CD4-positive, CD25-positive, alpha-beta regulatory T cell (primary cell): ENCODE measurements at places on chromosomes 2 and 18. TPM values are rescaled to one million over a fixed set of nuclear protein-coding genes. Genes with fewer than 3 reads are reported as not detected.

- no peak for DNase-seq
Measured at GRCh38 chr2:233250985-233251305, 528 bp upstream of the ATG16L1 start.

- DNase-seq, result peak; percentile 7
Measured at GRCh38 chr2:64410671-64411070, 43.3 kb upstream of the LGALSL start.

- no peak for DNase-seq
Measured at GRCh38 chr2:20213651-20214565, 11.0 kb downstream of the SDC1 start.

Gene IL18R1
- total RNA-seq, result 19.9 TPM

- no peak for DNase-seq
Measured at GRCh38 chr2:191638802-191639172, 39.1 kb upstream of the NABP1 start.

DNA sequence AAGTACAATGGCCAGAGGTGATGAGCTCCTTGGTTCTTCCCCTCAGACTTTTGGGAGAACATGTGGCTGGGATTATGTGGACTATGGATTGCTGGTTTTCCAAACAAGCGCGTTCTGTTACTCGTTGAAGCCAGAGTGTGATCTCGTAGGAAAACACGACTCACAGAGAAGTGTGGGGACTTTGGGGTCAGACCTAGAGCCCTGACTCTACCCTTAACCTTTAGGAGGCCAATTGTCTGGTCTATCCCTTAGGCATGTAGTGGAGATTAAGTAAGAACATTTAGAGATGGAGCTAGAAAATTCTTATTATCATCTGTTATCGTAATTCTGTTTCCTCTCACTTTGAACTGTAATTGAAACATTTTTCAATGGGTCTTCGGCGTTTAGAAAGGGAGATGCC, 35.8 kb downstream of the BCL2L11 start:
- DNase-seq, result no peak

GRCh38 chr2:73297586-73297985, 4.2 kb upstream of the EGR4 start:
- DNase-seq, result no peak

Gene SLC5A7
- not detected for total RNA-seq

- no peak for DNase-seq
Measured at GRCh38 chr18:9803698-9804516, 81.9 kb upstream of the TXNDC2 start.

DNA sequence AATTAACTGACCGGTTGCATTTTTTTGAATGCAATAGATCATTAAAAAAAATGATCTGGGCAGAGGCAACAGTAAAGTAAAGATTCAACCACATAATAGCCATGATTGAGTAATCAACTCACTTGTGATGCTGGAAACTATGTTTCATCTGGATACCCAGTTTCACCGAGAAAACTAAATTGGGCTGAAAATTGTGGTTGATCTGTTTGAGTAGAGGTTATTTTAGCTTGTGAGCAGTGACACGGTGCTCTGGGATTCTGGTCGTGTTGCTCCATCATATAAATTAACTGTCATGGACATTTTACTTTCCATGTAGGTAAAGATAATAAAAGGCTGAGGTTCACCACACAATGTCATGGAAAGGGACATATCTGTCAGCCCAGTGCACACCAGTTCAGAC, 58.7 kb downstream of the CD226 start:
- DNase-seq, result no peak

DNA sequence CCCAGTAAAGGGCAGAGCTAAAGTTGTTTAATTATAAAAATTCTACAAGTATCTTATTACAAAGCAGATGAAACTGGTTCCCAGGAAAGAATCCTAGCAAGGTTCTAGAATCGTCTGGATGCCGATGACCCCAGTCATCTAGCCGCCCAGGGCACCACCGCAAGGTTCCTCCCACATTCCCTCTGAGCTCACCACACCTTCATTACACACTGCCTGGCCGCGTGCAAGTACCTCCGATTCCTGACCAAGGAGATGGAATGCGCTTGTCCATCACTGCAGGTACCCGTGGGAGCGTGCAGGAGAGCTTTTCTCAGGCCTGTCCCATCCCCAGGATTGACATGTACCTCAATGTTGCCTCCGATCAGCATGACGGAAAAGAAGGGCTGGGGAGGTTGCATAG, 158.5 kb downstream of the LAMA1 start:
- no peak for DNase-seq

DNA sequence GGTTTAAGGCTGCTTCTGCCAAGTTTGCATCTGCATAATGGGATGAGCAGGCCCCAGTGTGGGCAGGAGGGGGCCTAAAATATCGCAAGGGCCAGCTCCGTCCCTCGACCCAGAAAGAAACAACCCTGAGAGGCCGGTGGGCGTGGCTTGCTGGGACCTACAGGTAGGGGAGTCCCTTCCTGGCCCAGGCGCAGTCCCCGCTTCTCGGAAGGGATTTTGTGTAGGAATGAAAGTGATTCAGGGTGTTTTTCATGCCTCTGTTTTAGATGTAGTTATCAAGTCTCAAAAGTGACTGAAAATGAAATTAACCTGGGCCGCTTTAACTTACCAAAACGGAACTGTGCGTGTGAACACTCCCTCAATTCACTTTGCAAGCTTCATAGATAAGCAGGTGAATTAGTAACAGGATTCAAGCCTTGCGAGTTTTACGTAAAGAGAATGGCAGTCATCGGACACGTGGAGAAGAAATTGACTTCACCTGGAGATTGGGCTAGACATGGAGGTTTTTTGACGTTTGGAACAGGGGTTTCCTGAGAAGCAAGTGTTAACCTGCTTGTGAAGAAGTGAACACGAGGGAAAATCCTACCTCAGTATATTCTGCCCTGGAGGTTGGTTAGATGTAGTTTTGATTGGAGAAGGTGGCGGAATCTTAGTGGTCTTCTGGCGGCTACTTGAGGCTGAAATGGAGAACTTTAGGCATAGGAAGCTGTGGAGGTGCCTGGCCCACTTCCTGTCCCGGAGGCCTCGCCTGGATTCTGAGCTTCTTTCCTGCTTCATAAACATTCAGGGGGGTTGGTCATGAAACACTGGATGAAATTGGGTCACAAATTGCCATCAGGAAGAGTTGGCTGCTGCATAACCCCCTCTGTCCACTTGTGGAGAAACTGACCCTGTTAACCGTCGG, 1.7 kb downstream of the NCK2 start:
- peak; percentile 91 for DNase-seq

Gene SH2D6
- total RNA-seq, result 0.25 TPM

Gene CFAP210
- not detected for total RNA-seq

DNA sequence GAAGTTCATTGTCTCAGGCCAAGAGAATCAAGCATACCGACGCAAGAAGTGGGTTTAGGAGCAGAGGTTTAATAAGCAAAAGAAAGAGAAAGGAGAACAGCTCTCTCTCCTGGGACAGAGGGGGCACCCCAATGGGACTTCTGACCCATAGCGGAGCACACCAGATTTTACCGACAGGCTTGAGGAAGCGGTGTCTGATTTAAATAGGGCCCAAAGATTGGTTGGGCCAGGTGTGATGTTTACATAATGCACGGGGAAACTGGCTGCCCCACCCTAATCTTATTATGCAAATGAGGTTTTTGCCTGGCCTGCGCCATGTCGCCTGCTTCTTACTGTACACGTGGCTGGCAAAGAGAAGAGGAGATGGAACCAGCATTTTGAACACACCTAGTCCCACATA, 106.2 kb downstream of the MREG start:
- DNase-seq, result no peak

GRCh38 chr18:5975111-5976002, 80.0 kb upstream of the TMEM200C start:
- DNase-seq, result no peak

GRCh38 chr2:3125761-3126130, 251.9 kb downstream of the EIPR1 start:
- no peak for DNase-seq

GRCh38 chr2:67892339-67892846, 170.4 kb downstream of the C1D start:
- no peak for DNase-seq

- no peak for DNase-seq
Measured at GRCh38 chr18:35024965-35025364, 16.2 kb upstream of the MAPRE2 start.

Gene POLR1B
- total RNA-seq, result 24.5 TPM

GRCh38 chr2:98795891-98796676, 65.2 kb upstream of the MGAT4A start:
- DNase-seq, result no peak

- no peak for DNase-seq
Measured at GRCh38 chr2:238866656-238867277, 18.9 kb downstream of the TWIST2 start.

DNA sequence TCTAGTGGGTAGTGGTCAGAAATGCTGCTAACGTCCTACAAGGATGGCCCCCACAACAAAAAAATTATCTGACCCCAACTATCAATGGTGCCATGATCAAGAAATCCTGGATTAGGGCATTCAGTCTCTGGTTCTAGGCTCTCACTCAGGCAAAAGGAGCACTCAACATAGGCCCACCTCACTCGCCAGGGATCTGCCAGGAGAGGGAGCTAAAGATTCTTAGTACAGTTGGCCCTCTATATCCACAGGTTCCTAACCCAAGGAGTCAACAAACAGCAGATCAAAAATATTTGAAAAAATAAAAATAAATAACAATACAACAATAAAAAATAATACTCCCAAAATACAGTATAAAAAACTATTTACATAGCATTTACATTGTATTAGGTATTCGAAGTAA, 10.0 kb downstream of the SLC4A5 start:
- no peak for DNase-seq

DNA sequence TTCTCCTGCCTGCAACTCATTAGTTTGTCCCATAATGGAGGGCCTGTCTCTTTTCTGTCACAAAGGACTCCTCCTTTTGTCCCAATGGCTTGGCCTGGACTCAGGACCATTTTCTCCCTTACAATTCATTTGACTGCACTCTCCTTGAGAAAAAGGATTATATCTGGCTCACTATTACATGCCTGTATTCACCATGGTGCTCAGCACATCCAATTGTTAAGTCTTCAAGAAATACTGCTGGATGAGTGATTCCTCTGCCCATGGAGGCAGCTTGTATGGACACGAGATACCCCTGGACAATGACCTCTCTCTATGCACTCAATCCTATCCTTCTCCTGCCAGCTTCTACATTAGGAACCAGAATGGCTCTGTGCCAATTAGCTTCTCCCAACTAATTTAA, 47.0 kb downstream of the CHST9 start:
- no peak for DNase-seq

GRCh38 chr2:68031542-68032160, 31.2 kb downstream of the C1D start:
- peak; percentile 33 for DNase-seq

DNA sequence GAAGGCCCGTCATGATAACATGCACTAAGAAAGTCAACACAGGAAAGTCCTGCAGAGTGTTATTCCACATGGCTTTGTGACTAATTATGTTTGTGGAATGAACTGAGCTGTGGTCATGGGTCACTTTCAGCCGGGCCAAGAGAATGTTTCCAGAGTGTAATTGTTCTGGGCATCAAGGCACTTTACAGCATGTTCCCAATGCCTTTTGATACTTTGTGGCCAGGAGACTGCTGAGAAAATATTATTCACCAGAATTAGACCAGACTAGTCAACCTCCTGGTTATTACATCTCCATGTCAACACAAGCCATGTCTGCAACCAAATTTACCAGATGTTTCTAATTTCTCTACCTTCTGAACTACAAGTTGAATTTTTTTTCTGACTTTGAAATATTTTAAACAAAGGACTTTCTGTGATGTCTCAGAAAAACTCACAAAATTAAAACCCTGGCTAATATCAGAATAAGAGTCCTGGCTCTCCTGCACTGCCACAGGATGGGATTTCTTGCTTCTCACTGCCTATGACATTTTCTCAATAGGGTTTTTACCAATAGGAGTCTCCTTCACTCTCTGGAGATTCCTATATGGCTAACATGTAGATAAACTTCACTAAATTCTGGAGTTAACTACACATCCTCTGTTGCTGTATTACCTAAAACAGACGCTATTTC, 90.6 kb upstream of the WDR75 start:
- DNase-seq, result no peak

DNA sequence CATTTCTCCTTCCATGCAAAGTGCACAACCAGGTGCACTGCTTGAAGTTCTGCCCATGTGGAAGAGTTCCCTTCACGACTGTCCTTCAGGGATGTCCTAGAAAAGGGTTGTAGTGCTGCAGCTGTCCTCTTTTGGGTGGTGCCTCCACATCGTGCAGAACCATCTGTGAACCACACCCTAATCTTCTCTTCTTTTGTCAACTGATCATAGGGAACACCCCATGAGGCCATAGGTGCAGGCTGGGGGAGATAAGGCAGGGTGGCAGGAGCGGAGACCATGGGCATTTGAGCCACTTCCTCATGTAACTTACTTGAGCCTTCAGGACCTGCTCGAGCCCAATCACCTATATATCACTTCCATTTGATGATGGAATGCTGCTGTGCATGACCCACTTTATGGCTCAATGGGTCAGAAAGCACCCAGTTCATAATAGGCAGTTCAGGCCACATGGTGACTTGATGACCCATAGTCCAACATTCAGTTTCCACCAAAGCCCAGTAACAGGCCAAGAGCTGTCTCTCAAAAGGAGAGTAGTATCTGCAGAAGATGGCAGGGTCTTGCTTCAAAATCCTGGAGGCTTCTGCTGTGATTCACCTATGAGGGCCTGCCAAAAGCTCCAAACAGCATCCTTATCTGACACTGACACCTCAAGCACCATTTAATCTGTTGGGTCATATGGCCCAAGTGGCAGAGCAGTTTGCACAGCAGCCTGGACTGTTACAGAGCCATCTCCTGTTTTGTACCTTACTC, 84.7 kb upstream of the CYRIA start:
- DNase-seq, result no peak

Gene RNF138
- total RNA-seq, result 94.8 TPM

DNA sequence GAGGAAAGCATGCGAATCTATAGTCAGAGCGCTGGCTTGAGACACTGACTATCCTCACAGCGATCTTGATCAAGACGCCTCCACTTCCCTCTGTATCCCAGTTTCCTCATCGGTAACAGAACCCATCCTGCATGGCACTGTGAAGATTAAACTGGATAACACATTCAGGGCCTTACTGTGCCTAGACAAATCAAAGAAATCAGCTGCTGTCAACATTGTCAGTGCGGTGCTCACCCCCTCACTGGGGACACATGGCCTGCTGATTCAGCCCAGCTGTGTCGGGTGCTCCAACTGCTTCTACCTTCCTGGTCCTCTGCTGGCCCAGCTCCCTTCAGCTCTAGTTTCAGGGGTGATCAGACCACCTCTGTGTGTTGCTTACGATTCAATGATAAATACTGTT, 268.6 kb upstream of the AGAP1 start:
- no peak for DNase-seq

DNA sequence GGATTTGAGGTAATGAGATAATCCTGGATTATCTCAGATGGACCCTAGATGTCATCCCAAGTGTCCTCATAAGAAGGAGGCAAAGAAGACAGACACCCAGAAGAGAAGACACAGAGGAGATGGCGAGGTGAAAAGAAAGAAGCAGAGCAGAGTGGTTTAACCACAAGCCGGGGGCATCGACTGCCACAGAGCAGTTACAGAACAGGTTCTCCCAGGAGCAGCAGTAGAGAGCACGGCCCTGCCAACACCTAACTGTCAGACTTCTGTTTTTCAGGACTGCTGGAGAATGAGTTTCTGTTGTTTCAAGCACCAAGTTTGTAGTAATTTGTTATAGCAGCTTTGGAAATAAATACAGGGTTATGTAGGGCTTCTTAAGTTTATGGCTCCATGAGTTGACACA, 437.0 kb downstream of the THSD7B start:
- no peak for DNase-seq

GRCh38 chr18:50096766-50097435, 98.0 kb downstream of the MYO5B start:
- DNase-seq, result no peak

- DNase-seq, result no peak
Measured at GRCh38 chr2:63735931-63736330, 105.8 kb upstream of the UGP2 start.

- DNase-seq, result no peak
Measured at GRCh38 chr18:9885170-9886004, at the start of gene TXNDC2. TXNDC2 (plus strand) TSS chr18:9885973; CDS start chr18:9886681, 708 bp downstream.
